GM12891 (cell line): ENCODE measurements at places on chromosomes 1 and 21.

GRCh38 chr1:28751315-28752060 is 14.7 kb downstream of the YTHDF2 start:
- DNase-seq: no peak

DNA sequence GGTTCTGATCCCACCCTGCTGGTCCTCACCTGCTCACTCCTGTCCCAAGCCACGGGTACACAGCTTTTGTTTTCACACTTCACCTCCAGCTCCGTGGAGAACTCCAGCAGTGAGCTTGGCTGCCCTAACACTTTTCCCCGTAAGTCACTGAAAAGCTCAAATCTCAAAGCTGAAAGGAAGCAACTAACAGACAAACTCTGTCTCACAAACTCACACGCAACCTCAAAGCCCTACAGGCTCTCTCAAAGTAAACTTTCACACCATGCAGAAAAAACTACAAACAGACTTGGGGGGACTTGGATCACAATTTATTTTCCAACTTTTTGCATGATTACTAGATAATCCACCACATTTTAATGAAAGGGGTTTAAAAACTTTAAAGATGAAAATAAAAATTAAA is 88.3 kb downstream of the AK5 start:
- no peak for DNase-seq

GRCh38 chr1:22512873-22513272 is 50.4 kb upstream of the EPHA8 start:
- DNase-seq: no peak

DNA sequence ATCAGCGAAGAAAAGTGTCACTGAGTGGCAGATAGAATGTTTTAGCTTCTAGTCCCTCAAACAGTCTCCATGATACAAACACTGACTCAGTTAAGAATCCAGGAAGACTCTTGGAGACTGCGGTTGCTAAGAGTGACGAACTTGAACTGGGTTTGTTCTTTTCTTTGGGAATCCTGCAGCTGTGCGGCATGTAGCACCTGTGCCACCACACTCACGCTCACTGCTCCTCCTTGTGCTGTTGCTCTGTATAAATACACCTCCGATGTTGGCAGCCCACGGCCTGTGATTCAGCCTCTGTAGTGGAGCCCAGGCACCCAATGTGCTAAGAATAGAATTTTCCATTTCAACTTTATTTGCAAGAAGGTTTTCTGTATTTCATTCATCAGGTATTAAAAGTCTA is 5.5 kb upstream of the PPIE start:
- DNase-seq: no peak

GRCh38 chr1:200029035-200029821 is 1.7 kb downstream of the NR5A2 start:
- no peak for DNase-seq

- DNase-seq: no peak
These were observed 54.2 kb upstream of the BCL9 start for GRCh38 chr1:147486876-147487656.

DNA sequence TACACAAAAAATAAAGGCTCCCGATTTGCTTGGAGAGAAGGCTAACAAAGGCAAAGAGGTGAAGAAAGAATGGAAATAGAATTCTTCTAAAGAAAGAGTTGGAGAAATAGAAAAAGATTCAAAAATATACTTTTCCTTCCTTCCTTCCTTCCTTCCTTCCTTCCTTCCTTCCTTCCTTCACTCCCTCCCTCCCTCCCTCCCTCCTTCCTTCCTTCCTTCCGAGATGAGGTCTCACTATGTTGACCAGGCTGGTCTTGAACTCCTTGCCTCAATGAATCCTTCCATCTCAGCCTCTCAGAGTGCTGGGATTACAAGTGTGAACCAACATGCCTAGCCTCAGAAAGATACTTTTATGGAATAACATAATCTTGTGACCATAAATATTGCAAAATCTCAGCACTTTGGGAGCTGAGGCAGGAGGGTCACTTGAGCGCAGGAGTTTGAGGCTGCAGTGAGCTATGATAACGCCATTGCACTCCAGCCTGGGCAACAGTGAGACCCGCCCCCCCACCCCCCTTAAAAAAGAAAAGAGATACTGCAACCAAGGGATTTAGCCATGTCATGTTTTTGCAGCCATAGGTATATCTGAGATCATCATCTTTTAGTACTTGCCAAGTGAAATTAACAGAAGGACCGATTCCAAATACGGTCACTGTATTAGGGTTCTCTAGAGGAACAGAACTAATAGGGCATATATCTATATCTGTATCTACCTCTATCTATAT is 1.0 kb upstream of the HJV start:
- DNase-seq: no peak

DNA sequence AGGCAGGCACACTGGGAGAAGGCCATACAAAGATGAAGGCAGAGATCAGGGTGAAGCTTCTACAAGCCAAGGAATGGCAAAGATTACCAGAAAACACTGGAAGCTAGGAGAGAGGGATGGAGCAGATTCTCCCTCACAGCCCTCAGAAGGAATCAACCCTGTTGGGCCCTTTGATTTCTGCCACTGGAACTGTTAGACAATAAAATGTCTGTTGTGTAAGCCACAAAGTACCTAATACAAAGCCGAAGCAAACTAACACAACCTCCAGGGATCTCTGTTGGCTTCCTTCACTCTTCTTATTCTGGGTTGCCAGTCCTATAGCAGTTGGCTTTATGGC is 1.7 kb upstream of the PLA2G2A start:
- DNase-seq: no peak

DNA sequence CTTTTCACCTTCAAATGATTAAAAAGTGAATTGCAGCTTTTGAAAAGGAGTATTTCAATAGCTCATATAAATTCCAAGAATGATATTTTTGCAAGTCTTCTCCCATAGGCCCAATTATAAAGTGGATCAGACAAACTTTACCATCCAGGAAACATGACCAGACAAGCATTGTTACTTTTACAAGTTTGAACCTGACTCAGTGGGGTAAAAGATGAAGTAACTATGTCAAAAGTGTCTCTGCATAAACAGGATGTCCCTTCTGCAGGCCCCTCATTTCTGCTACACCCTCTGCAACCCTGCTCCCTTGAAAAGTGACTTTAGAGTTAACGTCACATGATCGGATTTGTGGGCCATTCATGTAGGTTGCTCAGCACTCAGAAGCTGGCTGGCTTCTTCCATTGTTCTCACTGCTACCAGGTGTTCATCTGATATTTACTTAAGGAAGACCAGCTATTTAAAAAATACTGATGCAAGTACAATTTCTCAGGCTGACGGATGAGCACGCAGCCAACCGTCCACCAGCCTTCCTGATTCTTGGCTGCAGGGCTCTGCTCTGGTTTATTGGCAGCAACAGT is 32.3 kb downstream of the URB1 start:
- DNase-seq: no peak

- no peak for DNase-seq
These were observed 385.7 kb downstream of the PLPP3 start for GRCh38 chr1:56193656-56194055.

DNA sequence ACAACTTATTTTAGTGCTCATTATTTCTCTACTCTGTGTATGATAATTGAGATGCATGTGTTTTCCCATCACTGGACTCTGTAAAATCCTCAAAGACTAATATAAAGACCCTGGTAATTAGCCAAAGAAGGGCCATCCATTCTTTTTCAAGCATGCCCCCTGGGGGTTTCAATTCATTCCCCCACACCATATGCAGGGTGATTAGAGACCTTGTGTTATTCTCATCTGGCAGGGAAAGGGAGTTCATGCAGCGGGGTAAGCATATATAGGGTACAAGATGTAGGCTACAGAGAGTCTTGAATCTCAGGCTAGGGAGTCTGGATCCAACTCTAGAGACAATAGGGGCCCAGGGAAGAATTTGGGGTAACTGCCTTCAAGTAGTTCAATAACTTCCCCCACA is 166.5 kb downstream of the TNR start:
- no peak for DNase-seq

DNA sequence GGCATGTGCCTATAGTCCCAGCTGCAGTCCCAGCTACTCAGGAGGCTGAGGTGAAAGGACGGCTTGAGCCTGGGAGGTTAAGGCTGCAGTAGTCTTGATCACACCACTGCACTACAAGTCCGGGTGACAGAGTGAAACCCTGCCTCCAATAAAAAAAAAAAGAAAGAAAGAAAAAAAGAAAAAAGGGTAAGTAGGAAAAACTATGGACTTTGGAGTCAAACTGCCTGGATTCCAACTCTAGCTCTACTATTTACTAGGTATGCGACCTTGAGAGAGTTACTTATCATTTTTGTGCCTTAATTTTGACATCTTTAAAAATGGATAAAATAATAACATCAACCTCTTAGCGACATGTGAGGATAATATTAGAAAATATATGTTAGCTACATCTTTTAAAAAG is 150.8 kb downstream of the SLC45A1 start:
- no peak for DNase-seq

DNA sequence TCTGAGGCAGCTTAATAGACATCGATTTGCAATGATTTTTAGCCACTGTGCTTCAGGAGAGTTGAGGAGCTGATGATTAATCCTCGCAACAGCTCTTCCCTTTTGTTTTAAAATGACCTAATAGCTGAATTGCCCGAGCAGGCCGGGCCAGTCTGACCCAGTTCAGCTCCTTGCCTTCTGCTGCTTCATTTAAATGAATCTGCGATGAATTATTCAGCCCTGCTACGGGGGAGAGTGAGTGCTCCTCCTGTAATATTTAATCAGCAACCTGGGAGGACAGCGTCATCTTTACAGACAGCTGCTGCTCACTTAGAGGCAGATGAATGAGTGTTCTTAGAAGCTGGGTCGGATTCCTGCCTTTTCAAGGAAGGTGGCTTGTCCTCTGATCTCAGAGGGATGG is 325.1 kb downstream of the CAMTA1 start:
- no peak for DNase-seq

GRCh38 chr1:3073186-3073488 is 4.1 kb downstream of the PRDM16 start:
- no peak for DNase-seq

DNA sequence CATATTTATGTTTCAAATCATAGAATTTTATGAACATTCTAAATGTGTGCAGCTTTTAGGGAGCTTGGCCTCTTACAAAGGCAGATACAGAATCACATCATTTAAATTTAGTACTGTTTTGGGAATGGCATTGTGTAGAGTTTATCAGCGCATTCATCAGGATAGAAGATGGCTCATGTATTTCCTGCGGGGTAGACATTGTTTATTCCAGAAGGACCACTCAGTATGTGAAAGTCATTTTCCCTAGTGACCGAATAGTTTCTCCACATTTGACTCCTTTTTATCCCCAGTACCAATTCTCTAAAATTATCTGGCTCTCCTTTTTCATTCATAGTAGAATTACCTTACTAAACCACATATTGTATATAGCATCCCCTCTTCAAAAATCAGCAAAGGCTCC is 981.9 kb upstream of the ADGRL4 start:
- DNase-seq: no peak

DNA sequence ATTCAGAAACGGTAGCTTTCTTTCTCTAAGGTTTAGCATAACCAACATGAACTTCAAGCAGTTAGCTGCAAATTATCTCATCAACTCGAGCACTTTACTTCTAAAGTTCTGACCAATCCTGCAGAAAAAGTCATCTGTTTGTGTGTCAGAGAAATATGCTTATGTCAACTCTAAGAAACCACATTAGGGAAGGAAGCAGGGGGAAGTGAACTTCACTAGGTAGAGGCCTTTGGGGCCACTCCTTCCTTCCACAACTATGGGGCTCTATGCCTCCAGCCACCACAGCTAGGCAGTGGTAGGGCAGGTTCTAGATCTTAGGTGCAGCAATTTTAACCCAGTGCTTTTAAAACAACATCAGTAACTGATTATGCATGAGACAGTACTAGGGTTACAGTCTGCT is 375.9 kb downstream of the DSCAM start:
- DNase-seq: no peak

DNA sequence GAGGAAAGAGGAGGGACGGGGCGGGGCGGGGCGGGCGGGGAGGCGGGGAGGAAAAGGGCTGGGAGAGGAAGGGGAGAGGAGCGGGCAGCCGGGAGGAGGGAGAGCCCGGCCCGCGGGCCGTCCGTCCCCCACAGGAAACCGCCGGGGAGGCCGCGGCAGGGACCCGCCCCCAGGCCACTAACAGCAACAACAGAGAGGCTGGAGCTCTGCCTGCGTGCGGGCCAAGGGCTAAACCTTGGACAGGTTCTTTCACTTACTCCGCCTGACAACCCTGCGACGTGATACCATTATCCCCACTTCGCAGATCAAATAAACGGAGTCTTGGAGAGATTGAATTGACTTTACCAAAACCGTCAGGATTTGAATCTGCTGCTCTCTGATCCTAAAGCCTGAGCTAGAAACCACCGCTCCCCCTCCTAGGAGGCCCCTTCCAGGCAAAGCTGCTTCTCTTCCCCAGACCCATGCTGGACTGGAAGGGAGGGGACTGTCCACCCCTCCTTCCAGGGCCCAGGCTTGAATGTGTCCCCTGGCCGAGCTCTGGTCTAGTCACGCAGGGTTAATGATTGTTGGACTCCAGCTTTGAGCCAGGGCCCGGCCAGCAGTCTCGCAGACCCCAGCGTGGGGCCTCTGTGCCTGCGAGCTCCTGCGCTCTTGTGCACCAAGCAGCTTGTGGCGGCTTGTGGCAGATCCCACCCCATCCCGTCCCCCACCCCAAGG is at the start of gene EVA1B:
Gene EVA1B (minus strand): TSS at position 10 of the 717 bp plus-strand sequence. CDS start 608 bp downstream, outside the sequence.
- DNase-seq: peak; percentile 71

DNA sequence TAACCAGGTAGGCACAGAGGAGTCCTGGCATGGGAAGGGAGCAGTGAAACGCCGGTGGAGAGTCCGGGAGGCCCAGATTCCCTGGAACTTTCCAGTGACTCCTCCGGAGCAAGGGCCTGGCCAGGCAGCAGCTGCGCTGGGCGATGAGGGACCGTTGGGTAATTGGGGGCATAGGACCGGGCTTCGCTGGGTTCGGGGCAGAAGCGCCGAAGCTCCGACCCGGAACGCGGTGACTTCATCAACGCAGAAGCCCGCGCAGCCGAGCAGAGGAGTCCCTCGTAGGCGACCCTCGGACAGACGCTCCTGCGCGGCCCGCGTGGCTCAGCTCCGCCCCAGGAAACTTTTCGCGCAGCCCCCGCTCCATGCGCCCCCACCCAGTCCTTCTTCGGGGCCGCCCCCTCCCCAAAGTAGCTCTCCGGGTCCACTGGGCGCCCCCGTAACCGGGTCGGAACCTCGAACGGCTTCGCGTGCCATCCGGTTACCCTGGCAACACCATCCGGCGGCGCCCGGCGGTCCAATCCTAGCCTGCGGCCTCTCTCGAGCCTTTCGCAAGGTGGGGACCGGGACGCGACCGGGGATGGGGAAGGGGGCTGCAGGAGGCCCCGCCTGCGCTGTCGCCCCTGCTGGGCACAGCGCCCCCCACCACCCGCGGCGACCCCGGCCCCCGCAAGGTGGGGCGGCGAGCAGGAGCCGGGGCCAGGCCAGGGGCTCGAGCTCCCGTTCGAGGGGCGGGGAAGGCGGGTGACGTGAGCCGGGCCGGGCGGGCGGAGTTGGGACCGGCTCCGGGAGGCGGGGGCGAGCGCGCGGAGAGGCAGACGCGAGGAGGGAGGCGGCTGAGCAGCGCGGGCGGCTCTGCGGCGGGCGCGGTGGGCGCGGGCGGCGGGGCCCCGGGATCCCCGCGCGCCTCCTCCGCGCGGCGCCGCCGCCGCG is at the start of gene AJAP1:
Gene AJAP1 (plus strand): TSS at position 814 of the 930 bp plus-strand sequence. CDS start 817 bp downstream, outside the sequence.
- no peak for DNase-seq

GRCh38 chr1:187680823-187681222 is 852.1 kb downstream of the PLA2G4A start:
- DNase-seq: no peak

- no peak for DNase-seq
These were observed 1.1 kb upstream of the CD244 start for GRCh38 chr1:160863774-160864131.

- no peak for DNase-seq
These were observed 521.8 kb downstream of the PTPRU start for GRCh38 chr1:29757866-29758780.
